Gastroesophageal sphincter (tissue), 4 donors: ENCODE measurements at places on chromosomes 6 and 20. TPM values are rescaled to one million over a fixed set of nuclear protein-coding genes. Genes with fewer than 3 reads are reported as not detected.
A peak's percentile ranks its signal among the peaks of the same experiment; 100 is the strongest.

DNA sequence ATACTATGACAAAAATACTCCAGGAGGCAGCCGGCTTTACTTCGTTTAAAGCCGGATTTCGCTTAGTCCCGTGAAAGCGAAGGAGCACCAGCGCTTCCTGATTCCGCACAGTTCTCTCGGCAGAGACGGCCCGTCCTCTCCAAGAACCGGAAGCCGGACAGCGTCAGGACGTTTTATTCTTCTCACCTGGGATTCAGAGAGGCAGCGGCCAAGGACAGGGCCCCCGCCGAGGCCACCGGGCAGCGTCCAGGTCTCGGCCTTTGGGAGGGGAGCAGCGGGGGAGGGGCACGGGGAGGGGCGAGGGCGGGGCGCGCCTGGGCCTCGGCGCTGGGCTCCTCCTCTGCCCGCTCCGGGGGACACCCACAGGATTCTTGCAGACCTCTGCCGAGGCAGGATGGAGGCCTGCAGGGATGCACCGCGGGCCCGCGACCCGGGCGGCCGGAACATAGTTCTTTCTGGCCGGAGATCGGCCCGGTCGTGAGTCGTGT lies 2.8 kb upstream of the DIDO1 start:
- peak; percentile 54 for ATAC-seq
- peaks cover 36% of the 10 kb centered on the region for H3K4me1 ChIP-seq
- H3K36me3 ChIP-seq, result peaks cover 14% of the 10 kb centered on the region
- H3K27ac ChIP-seq, result peak overlapping the region; percentile 87
- peak overlapping the region; percentile 59 for H3K4me3 ChIP-seq

IL17F gene
- total RNA-seq, result not detected

MMP24 gene
- 3.4 TPM for total RNA-seq

ROMO1 gene
- 158 TPM for total RNA-seq

- H3K27ac ChIP-seq, result peak overlapping the region; percentile 2
- ATAC-seq, result peak; percentile 60
- H3K4me3 ChIP-seq, result no peak overlapping the region
- H3K4me1 ChIP-seq, result peaks cover 10% of the 10 kb centered on the region
Observed at GRCh38 chr20:23296841-23297701, 53.5 kb upstream of the NXT1 start.

TSHZ2 gene
- 10.6 TPM for total RNA-seq
